ENCODE measurements at places on chromosomes 16 and 17.

DNA sequence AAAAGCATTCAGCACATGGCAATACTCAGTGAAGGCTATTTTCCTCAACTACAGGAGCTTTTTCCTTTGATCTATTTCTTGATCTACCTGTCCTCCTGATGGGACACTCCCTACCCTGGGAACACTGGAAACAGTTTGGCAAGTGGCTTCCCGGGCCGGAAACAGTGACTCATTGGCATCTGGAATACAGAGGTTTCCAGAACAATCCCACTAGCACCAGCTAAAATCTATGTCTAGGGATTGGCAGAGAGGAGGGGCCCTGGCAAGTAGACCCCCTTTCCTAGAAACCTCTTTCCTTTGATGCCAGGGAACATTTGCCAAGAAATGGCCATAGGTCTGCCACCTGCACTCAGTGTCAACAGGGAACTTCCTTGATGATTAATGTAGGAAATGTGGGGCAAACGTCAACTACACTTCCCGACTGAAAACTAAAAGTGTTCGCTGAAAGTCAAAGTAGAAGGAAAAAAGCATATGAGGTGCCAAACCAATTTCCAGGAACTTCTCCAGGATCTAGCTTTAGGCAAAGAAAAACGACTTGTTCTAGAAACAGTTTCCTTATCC is 30.4 kb upstream of the FBXW10B start:
- no peak for DNase-seq

DNA sequence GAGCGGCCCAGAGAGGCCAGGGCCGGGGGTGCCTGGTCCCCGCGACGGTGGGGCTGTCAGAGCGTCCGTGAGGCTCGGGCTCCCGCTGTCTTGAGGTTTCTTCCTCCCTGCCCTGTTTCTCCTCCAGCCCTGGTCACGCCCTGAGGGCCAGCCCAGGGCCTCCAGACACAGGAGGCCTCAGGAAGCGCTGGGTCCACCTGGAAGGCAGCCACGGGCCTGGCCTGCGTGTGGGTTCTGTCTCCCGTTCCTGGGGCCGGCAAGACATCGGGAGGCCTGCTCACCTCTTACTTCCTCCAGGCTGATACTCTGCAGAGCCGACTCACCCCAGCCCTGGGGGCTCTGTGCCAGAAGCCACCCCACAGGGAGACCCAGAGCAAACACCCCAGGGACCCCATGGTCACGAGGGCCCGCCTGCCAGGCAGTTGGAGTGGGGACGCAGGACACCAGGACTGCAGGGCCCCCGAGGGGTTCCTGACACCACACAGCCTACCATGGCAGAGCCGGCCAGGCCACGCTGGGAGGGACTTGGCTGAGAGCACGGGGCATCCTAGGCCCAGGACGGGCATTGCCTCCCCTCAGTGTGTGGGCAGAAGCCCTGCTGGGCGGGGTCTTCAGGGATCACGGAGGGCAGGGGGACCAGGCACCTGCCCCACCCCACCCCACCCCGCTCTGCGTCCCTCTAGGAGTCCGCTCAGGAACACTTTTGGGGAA is 18.9 kb upstream of the CACNA1H start:
- no peak for DNase-seq

DNA sequence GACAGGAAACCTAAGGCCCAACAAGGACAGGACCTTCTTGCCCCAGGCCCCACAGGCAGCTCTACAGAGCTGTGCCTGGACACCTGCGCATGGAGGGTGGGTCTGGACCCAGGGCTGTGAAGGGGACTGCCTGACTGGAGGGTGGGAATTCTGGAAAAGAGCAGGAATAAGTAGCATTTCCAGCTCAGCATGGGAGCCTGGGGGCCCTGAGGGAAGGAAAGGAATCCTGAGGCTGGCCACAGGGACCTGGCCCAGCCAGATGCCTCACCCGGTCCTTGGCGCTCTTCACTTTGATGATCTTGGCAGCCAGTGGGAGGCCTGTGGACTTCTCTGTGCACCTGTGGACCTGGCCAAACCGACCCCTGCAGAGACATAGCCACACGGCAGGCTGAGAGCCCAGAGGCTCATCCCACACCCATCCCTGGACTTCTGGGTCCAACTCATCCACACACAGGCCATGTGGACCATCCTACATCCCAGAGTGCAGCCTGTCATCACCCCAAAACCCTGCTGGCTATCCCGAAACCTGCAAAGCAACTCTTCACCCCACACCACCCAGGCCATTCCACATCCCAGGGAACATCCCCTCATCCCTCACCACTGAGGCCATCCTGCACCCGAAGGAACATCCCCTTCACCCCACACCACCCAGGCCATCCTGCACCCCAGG is 18.7 kb downstream of the MYLK3 start:
- DNase-seq = no peak

- DNase-seq = no peak
Measured at GRCh38 chr17:35295686-35296085, 52.8 kb downstream of the SLFN5 start.

DNA sequence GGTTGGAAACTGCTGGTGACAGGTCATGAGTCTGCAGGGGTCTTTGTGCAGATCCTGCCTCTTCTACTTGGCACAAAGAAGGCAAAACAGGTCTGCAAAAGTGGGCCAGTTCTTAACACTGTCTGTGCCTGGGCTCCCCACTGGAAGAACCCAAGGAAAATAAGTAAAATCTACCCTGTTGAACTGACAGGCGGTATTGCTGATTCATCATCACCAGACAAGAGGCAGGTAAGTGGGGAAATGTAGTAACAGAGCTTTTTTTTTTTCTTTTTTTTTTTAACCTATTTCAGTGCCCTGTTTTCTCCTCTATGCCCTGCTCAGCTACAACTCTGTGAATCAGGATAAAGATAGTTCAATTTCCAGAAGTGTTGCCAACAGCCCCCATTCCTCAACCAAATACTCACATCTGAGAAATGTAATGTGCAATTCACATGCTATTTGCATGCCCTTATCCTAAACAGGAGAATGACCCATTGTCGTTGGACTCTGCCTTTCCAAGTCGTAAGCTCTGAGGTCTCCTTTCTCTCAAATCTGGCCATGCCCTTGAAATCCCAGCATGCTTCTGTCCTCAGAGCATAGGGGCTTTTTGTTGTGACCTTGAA is 237.0 kb downstream of the SOX9 start:
- DNase-seq = no peak

DNA sequence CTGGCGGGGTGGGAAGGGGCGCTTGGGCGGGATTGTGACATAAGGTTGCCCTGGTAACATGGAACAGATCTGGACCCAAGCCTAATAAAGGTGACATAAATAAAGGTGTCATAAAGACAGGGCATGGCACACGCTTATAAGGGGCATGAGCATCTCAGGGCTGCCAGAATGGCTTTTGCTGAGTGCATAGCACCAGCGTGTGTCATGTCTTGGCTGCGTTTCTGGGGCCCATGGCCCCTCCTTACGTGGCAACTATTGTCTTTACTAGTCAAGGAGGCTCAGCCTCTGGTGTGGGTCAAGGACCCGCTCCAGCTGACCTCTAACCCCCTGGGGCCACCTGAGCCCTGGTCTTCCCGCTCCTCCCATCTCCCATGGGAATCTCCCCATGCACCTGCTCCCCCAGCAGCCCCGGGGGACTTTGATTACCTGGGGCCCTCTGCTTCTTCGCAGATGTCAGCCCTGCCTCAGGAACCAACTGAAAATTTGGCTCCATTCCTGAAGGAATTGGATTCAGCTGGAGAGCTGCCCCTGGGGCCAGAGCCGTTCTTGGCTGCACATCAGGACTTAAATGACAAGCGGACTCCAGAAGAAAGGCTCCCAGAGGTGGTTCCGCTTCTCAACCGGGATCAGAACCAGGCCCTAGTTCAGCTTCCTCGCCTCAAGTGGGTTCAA is 13.9 kb downstream of the LRRC37B start:
- DNase-seq = no peak

DNA sequence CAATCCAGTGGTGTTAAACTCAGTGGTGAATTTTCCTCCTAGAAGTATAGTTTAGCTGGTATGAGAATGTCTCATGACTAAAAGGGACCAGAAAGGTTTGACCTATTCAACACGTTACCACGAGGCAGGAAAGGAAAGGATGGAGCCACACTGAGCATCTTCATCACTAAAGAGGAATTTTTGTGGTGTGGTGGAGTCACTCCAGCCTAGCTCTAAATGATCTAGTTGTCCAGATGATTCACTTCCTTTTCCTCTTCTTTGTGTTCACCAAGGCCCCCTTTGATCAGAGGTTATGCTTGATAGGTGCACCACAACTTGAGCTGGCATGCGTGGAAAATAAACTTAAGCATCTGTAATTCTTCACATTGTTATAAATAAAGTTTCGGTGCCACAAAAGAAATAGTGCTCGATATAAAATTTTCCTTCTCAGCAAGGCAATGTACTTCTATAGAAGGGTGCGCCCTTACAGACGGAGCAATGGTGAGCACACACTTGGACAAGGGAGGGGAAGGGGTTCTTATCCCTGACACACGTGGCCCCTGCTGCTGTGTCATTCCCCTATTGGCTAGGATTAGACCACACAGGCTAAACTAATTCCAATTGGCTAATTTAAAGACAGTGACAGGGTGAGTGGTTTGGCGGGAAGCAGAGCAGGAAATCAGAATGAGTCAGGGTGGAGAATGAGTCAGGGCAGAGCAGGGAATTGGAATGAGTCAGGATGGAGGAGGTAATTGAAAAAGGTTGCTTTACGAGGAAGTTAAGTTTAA is 254.6 kb downstream of the HS3ST3A1 start:
- no peak for DNase-seq
